Activated naive CD4-positive, alpha-beta T cell (primary cell): ENCODE measurements at places on chromosomes 13 and 19.

DNA sequence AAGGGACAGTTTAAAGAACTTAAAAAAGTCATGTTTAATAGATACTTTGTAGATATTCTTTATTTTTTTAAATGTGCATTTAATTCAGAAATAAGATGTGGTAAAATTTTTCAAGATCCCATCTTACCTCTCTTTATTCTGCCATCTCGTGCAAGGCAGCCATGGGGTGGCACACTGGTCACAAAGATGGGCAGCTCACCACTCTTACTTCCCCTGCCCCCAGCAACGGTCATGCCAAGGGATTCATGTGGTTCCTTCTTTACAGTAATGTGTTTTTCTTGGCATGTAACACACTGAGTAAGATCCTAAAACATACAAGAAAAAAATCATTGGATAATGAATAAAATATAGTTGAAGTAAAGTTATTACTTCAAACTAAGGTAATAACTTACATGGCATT lies 64.2 kb downstream of the LNX2 start:
- no peak for DNase-seq

- DNase-seq, result no peak
Measured at GRCh38 chr13:33123066-33123859, 107.0 kb downstream of the KL start.

- no peak for DNase-seq
Measured at GRCh38 chr13:97979051-97979450, 25.6 kb downstream of the IPO5 start.

DNA sequence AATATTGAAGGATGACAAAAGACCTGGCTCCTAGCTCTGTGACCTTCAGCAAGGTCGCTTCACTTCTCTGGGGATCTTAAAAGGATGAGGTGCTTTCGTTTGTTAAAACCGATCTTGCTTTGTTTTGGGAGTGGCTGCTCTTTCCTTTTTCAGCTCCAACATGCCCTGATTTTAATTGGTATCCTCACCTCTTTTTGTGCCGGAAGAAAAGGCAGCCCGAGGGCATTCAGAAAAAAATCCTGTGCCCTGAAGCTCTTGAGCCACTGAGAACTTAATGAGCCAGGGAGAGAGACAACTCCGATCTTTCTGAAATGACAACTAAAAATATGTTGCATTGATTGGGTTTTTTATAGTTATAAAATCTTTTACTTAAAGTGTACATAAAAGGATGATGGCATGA lies 19.4 kb downstream of the CLDN10 start:
- no peak for DNase-seq

DNA sequence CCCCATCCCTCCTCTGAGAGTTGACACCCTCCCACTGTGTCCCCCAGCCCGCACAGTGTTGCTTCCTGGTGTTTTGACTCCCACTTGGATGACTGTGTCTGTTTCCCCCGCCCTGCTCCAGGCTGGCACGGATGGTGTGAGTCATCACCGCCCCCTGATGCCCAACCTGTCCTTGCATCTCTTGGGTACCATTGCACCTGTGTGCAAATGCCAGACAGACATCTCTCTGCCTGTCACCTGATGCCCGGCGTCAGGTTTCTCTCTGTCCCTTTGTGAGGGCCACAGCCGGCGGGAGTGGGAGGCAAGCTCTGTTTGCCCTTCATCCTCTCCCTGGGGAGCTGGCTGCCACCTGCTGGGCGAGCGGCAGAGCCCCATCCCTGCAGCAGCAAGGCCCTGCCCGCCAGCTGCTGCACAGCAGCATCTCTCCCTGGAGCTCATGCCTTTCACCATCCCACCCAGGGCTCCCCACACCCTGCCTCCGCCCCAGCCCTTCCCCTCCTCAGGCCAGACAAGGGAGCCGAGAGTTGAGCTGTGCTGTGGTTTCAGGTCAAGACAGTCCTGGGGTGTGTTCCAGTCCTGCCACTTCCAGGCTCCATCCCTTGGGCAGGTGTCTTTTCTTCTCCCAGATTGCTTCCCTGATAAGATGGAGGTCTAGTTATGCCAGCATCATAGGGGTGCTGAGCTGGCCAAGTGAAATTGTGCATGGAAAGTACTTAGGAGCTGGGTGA lies 29.7 kb downstream of the NKPD1 start:
- DNase-seq, result no peak

DNA sequence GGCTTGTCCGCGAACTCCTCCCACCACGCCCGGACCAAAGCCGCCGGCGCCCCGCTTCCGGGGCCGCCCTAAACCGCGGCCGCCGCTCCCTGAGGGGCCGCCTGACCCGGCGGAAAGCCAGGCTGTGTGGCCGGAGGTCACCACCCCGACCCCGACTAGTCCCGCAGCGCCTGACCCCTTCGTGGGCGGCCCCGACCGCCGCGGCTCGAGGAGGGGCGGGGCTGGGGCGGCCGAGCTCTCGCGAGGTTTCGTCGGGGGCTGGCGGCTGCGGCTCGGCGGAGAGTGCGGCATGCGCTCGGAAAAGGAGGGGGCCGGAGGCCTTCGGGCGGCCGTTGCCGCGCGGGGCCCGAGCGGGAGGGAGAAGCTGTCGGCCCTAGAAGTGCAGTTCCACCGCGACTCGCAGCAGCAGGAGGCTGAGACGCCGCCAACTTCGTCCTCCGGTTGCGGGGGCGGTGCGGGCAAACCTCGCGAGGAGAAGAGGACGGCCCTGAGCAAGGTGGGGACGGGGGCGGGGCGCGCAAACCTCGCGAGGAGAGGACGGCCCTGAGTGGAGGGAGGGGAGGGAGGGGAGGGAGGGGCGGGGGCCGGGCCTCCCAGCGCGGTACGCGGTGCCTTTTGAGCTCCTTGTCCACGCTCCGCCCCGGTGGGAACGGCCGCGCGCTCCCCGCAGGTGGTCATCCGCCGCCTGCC lies at the start of gene UPF3A:
TSS of gene UPF3A (plus strand) at position 251 of the 690 bp plus-strand sequence. CDS start at position 290, 39 bp downstream.
- peak; percentile 90 for DNase-seq

DNA sequence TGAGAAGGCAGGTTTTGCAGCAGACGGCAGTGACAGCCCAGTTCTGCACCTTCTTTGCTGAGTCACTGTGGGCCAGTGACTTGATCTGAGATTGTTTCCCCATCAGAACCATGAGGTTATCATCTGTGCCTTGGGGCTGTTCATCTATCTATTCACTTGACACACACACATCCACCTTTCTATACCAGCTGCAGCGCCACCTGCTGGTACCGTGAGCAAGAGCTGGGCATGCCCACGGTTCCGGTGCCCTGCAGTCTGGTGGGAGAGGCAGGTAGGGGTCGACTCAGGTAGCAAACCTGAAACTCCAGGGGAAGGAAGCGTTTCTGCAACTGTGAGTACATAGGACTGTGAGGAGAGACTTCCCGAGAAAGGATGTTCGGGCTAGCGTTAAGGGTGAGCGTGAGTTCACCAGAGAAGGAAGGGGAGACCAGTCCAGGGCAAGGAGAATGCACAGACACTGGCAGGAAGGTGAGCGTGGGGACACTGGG lies 7.5 kb upstream of the LIN7B start:
- DNase-seq, result peak; percentile 38

- no peak for DNase-seq
Measured at GRCh38 chr13:87035526-87035925, 635.6 kb upstream of the SLITRK5 start.

GRCh38 chr19:49983645-49984229 lies 22.8 kb upstream of the SIGLEC11 start:
- DNase-seq, result peak; percentile 73

DNA sequence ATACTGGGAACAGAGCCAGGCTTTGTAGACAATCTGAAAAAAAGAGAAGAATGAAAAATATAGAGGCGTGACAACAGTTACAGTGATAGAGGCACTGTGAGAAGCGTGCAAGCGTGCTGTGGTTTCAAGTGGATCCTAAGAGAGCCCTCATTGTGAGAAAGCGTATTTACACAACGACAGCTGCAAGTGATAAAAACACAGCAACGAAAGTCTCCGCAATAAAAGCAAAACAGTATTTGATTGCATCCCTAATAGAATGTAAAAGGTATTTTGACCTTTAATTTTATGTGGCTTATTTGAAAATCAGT lies 642.7 kb upstream of the ARGLU1 start:
- no peak for DNase-seq

DNA sequence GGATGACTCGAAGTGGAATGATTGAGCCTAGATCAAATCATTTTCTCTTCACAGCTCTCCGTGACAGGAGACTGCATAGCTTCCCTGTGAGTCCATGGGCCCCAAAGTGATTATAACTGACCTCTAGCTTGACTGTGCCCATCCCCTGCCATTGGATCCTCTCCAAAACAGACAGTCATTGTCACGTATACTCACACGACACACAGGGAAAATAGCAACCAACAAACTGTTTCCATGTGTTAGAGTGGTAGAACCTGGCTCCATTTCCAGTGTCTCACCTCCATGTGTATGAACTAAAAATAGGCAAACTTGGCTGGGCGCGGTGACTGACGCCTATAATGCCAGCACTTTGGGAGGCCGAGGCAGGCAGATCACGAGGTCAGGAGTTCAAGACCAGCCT lies 48.8 kb upstream of the NPAS1 start:
- DNase-seq, result no peak

DNA sequence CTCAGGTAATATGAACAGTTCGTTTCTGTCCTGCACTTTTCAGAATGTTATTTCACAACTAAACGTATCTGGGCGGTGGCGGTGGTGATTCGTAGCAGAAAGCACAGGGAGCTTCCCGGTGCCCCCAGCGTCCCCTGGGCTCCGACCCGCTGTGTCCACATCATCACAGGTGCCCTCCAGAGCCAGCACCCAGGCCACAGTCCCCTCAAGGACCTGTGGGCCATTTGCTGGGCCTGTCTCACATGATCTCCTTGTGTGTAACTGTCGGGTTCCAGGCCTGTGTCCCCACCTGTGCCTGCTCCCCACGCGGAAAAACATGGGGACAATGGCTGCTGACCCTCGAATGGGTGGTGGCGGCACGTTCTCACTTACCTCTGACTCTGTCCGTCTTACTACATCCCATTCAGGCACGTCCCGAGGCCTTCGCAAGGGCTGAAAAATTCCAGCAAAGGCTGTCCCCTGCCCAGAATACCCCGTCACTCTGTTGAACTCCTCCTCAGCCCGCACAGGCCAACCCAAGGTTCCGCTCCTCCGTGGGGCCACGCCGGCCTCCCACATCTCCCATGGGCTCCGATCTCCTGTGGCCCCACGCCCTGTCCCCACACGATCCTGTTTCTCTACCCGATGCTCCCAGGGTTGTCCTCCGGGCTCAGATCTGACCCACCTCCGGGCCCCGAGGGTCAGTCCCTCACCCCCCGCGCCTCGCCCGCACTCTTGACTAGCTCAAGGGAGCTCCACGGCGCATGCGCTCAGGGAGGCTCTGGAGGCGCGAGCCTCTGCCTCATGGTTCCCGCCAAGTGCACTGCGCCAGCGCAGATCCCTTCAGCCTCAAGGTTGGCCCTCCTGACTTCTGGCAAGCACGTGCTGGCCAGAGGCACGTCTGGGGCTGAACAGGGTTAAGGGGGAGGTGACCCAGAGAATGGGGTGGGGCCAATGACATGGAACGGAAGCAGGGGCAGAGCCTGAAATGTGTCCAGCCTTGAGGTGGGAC lies 21.2 kb downstream of the DEDD2 start:
- no peak for DNase-seq

GRCh38 chr13:72763411-72763810 lies 18.3 kb downstream of the DIS3 start:
- DNase-seq, result no peak

- DNase-seq, result no peak
Measured at GRCh38 chr19:3398900-3399278, 32.5 kb downstream of the NFIC start.

GRCh38 chr13:32254916-32255723 lies 60.0 kb downstream of the ZAR1L start:
- DNase-seq, result no peak

DNA sequence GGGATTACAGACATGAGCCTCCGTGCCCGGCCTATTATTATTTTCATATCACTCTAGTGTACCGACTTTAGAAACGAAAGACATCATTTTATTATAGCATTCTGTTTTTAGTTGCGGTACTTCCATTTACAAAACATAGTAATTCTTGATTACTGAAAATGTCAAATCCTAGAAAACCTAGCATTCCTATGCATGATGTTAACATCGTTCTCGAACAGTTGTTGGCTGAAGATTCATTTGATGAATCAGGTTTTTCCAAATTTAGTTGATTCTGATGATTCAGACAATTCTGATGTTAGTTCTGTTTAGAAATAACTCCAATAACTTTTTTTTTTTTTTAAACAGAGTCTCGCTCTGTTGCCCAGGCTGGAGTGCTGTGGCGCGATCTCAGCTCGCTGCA lies 11.5 kb upstream of the MTRF1 start:
- DNase-seq, result no peak

DNA sequence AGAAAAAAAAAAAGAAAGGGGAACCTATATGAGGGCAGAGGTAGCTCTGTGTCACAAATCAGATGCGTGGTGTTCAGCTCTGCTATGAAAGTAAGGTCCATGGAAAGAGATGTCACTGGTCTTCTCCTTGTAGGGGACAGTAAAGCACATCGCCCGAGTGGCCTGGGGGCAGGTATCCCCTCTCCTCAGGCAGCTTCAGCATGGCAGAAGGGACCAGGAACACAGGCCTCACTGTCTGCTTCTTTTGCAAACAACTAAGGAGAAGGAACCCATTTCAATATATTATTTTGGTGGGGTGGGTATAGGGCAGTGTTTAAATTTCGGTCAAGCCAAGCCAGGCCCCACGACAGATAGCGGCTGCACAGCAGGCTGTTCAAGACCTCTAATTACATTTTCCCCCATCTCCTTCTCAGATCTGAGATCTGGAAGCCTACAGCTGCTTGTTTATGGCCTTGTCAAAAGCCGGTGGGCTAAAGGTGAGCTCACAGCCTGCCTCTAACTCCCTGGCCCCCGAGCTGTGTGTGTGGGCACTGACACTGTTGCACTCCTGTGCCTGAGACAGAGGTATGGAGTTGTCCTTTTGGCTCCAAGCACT lies 72.8 kb downstream of the HSPH1 start:
- DNase-seq, result no peak
